Motor neuron (in vitro differentiated cells): ENCODE measurements at places on chromosomes 7 and 10.

DNA sequence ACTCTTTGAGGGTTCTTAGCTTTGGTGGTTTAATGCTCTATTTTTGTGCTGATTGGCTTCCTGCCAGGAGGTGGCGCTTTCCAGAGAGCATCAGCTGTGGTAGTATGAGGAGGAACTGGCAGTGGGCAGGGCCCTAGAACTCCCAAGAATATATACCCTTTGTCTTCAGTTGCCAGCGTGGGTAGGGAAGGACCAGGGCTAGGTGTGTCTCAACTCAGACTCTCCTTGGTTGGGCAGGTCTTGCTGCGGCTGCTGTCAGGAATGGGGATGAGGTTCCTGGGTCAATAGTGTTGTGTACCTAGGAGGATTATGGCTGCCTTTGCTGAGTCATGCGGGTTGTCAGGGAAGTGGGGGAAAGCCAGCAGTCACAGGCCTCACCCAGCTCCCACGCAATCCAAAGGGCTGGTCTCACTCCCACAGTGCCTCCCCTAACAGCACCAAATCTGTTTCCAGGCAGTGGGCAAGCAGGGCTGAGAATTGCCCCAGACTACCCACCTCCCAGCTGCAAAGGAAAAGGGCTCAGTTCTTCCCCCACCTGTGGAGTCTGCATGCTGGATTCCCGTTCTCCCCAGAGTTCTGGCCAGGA is 191.5 kb downstream of the PHTF2 start:
- ATAC-seq, result no peak

DNA sequence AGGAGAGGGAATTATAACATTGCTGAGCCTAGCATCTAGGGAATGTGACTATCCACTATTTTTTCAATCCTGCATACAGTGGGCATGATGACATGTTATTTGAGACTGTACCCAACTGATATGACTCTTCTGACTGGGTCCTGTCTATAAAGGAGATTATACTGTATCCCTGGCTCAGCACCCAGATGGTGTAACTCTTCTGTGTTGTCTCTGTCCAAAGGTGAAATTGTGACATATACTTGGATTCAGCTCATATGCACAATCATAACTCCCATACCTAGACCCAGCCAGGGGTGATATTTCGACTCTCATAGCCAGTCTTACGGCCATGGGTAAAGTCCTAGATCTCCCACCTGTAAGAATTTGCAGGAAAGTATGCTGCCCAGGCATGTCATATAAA is 59.3 kb downstream of the ZNF736 start:
- no peak for ATAC-seq

- no peak for ATAC-seq
Measured at GRCh38 chr7:142754681-142755575, 5.7 kb downstream of the PRSS1 start.

GRCh38 chr7:46979439-46979838 is 602.5 kb downstream of the TNS3 start:
- ATAC-seq, result no peak

GRCh38 chr7:2376351-2377154 is 21.9 kb downstream of the EIF3B start:
- ATAC-seq, result no peak

DNA sequence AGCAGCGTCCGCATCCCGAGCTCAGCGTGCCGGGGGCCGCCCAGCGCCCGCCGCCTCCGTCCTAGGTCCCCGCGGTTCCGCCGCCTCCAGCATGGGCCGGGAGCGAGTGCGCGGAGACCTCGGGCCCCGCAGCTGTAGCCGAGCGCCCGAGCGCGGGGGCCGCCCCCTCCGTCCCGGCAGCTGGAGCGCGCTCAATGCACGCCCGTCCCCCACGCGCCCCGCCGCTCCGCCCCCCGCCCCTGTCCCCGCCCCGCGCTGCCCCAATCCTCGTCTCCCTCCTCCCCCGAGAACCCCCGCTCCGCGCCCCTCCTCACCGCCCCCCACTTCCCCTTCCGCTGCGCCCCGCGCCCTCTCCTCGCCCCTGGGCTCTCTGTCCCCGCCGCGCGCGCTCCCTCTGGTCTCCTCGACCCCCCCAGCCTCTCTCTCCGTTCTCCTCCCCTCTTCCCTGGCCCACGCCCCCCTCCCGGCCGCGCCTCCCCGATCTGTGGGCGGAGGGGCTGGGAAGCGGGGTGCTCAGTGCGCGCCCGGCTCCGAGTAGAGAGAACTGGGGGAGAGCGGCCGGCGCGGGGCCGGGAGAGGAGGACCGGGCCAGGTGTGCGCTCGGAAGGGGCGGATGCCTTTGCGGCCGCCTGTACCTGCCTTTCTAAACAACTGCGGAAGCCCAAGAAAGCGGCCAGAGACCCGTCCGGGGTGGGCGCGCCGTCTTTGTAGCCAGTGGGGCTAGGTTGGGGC is at the start of gene VIPR2:
TSS of gene VIPR2 (minus strand) at position 110 of the 732 bp plus-strand sequence. CDS start at position 14, 96 bp downstream.
- peak; percentile 65 for ATAC-seq

- no peak for ATAC-seq
Measured at GRCh38 chr7:110609336-110609735, 481.6 kb upstream of the LRRN3 start.

DNA sequence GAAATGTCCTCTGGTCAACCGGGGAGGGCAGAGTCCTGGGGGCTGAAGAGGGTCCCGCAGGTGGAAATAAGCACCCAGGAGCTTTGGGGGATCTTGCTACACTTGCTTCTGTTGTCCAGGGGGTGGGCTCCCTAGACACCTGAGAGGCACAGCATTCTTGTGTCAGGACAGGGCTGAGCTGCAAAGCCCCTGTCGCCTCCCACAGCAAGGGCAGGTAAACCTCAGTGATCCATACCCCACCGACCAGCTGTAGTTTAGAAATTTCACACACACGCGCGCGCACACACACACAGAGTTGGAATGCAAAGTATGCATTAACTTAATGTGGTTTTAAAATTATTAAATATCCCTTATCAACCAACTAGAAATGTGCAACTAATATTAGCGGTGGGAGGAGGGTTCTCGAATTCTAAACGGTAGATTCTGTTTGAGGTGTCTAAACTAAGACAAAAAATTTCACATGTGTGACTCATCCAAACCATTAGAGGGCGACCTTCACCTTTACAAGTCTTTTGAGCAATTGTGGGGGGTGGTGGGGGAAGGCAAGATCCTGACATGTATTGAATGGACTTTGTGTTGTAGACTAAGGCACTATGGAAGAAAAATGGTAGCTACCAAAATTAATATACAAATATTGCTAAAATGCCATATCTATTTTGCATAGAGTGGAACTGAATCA is 34.3 kb upstream of the PTF1A start:
- ATAC-seq, result peak; percentile 83

- no peak for ATAC-seq
Measured at GRCh38 chr7:158369866-158370265, 217.8 kb downstream of the PTPRN2 start.
